ENCODE measurements at places on chromosomes 12 and 14.

- DNase-seq, result no peak
These were observed 98.9 kb downstream of the CMKLR1 start for GRCh38 chr12:108240027-108240785.

GRCh38 chr14:69701857-69702256 lies 65.1 kb upstream of the SRSF5 start:
- no peak for DNase-seq

GRCh38 chr14:33435911-33436689 lies 497.4 kb downstream of the NPAS3 start:
- no peak for DNase-seq

- no peak for DNase-seq
These were observed 239.7 kb downstream of the SSPN start for GRCh38 chr12:26435069-26435404.

DNA sequence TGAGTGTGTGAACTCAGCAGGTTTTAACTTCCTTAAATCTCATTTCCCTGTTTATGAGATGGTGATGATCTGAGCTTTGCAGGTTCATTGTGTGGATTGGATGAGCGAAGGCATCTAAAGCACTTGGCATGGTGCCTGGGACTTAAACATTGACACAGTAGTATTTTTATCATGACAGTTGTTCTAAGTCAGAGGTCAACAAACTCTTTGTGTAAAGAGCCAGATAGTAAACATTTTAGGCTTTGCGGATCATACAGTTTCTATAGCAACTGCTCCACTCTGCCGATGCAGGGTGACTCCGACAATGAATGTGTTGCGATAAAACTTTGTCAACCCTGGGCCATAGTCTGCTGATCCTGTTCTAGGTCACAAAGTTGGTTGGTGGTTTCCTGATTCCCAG lies 25.2 kb downstream of the SLC24A4 start:
- no peak for DNase-seq

DNA sequence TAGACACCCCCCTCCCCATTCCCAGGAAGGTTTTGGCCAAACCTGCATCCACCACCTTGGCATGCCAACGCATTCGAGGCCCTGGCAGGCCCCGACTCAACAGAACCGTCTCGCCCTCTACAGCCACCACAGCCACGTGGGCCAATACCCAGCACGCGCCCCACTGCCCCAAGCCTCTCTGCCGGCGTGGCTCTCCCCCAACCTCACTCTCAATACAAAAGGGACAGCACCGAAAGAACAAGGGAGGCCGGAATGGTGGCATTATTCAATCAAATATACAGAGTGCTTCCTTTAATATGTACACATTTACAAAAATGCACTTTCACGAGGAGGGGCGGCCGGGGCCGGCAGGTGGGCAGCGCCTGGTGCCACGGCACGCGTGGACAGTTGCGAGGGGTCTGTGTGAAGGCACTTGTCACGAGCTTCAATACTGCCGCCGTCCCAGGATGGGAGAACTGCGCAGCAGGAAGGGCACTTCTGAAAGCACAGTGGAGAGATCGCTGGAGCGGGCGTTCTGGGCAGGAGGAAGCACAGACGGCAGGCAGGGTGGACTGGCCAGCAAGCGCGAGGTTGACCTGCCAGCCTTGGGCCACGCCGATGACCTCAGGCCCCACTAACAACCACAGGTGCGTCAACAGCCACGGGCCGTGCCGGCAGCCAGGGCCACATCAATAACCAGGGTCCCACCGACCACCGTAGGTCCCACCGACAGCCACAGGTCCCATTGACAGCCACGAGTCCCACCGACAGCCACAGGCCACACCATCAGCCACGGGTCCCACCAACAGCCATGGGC lies 26.9 kb downstream of the JAG2 start:
- DNase-seq, result no peak
